ENCODE measurements at places on chromosomes 3 and 15.

DNA sequence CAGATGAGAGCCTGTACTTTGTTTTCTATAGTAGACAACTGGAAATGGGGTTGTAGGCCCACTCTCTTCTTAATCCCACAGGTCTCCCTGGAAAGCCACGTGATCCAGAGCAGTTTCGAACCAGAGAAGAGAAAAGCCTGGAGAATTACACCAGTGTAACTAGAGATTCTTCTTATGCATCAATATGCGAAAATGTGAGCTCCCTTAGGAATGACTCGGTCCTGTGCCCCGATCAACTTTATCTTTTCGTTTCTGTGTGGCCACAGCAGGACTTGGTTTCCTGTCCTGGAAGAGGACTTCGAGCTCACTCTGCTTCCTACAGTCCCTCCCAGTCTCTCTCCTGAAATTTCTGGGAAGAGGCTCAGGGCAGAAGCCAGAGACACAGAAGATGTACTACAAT, 73.8 kb upstream of the TPM1 start:
- DNase-seq: no peak

DNA sequence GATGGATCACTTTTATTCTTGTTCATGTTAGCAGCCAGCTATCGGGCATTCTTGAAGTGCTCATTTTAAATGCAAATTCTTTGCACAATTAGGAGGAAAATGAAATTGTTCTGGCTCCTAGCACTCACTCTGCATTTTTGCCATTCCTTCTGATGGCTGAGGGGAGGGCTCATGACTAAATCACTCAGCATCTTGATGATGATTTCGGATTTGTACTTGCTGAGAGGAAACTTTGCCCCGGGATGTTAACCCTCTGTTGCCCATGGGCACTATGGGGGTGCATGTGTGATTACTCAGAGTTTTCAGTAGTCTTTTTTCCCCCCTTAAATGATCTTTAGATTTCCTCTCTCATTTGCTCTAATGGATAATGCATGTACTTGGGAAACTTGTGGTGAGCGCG, 299.6 kb upstream of the C2CD4B start:
- no peak for DNase-seq

DNA sequence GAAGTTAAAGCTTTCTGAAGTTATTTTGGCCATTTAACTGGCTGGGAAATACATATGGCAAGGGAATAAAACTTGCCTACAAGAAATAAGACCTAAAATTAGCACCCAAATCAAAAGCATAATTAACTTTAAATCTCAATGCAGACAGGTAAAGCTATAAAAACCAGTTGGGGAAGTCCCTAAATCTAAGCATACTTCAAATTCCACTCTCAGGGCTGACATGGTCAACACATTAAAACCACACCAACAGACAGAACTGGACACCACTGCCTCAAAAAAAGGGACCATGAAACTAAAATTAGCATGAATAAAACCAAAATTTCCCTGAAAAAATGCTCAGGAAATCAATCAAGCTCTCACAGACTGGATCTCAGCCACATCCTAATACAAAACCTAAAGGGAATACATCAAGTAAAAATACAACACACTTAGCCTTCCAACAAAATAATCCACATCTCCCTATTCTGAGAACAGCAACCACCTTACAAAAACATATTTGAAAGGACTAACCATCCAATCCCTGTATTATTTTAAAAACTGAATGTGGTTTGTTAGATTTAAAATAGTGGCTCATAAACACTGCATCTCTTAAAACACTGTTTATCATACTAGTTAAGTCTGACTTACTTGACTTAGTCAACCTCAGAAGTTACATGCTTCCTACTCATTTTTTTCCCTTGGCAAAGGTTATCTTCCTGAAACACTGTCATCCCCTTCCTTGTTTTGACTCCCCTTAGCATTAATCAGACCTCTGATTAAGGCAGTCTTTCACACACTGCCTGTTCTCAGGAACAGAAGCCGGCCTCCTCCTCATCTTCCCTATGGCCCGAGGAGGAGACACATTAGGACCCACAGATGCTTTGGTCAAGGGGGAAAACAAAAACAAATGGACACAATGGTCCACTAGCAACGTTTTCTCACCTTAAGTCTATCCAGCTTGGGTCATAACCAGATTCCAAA, 8.3 kb downstream of the TRA2B start:
- DNase-seq: no peak

DNA sequence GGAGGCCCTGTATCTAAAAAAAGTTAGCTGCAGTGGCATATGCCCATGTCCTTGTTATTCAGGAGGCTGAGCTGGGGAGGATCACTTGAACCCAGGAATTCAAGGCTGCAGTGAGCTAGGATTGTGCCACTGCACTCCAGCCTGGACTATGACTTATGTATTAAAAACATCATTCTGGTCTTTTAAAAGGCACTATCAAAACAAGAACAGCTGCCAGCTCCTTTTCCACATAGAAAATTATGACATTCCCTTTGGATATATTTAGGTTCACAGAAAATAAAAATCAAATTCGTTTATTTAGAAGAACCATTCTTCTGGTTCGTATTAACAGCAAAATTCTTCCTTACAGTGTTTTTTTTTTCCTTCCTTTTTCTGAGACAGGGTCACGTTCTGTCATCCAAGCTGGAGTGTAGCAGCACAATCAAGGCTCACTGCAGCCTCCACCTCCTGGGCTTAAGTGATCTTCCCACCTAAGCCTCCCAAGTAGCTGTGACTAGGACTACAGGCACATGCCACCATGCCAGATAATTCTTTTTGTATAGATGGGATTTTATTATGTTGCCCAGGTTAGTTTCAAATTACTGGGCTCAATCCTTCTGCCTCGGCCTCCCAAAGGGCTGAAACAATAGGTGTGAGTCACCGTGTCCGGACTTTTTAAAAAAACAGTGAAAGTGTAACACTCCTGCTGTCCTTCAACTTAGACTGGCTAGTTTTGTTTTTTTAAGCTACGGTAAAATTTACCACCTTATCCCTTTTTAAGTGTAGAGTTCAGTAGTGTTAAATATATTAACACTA, 13.9 kb downstream of the ICE2 start:
- DNase-seq: no peak
